T-helper 2 cell treated with Interferon-gamma antibody and Interleukin-4, amounts not matched to agents 5 μg/mL and 100 μg/mL, for 36 hours (primary cell): ENCODE measurements at places on chromosomes 1 and 21.

DNA sequence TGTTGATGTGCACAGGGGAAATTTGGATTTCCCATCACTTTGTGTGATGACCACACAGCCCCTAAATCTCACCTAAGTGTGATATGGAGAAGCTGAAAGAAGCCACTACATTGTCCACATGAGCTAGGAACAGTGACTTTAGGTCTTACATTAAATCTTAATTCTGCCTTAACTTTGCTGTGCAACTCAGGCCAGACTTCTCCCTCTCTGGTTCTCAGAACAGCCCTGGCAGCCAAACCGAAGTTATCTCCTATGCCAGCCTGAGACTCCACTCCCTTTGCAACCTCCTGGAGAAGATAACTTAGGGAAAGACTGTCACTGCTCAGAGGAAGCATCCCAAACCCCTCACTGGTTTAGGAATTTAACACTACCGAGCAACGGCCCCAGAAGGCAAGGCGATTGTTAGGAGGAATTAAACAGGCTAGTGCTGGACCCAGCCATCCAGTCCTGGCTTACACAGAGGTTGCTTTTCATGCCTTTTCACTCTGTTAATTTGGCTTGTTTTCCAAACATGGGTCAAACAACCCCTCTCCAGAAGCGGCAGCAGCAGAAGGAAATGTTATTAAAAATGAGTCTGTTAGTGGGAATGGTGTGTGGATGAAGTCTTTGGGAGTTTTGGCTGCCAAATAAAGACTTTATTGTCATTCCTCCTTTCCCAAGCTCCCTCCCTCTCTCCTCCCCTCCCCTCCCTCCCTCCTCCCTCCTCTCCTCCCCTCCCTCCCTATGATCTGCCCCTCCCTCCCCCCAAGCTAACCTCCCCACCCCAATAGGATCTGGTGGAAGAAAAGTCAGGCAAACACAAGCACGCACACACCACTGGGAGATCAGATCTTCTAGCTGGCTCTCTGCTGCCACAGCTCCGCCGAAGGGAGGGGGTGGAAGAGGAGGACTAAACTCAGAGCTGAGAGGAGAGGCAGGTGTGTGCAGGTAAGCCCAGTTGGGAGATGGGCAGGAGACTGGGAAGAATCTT is at the start of gene PRELP:
PRELP (plus strand) TSS at position 795 of the 970 bp plus-strand sequence. CDS start 7,379 bp downstream, outside the sequence.
- no peak for DNase-seq

GRCh38 chr1:201362906-201363305 is 14.6 kb downstream of the TNNT2 start:
- DNase-seq, result no peak

- DNase-seq, result no peak
These were observed 117.5 kb downstream of the NAV1 start for GRCh38 chr1:201656311-201657032.

- DNase-seq, result no peak
These were observed 64.4 kb downstream of the RAVER2 start for GRCh38 chr1:64809309-64809708.

DNA sequence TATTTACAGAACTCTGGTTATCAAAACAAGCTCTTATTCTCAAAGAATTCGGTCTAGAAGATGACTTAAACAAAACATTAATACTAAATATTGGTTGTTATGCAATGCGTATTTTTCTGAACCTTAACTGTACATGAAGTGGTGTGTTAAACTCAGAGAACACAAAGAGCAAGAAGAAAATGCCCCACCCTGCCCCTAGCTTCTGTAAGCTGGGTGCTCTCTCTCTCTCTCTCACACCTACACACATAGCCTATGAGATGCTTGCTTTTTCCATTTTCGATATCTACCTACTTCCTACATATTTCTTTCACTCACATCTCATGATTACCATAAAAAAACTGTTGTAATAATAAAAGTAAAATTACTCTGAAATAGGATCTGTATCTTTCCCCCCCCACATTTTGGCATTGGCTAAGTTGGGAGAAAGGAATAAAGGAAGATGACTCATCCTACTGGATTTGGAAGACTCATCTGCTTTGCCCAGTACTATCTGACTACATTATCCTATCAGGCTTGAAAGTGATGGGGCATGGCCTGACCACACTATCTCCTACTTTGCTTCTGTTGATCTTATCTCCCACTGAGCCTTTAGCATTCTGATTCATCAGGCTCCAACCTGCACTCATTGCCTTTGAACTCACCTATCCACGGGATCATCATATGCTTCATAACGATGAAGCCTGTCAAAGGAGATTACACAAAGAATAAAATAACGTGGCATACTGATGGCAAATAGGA is 2.9 kb downstream of the CRYZ start:
- DNase-seq, result peak; percentile 22

DNA sequence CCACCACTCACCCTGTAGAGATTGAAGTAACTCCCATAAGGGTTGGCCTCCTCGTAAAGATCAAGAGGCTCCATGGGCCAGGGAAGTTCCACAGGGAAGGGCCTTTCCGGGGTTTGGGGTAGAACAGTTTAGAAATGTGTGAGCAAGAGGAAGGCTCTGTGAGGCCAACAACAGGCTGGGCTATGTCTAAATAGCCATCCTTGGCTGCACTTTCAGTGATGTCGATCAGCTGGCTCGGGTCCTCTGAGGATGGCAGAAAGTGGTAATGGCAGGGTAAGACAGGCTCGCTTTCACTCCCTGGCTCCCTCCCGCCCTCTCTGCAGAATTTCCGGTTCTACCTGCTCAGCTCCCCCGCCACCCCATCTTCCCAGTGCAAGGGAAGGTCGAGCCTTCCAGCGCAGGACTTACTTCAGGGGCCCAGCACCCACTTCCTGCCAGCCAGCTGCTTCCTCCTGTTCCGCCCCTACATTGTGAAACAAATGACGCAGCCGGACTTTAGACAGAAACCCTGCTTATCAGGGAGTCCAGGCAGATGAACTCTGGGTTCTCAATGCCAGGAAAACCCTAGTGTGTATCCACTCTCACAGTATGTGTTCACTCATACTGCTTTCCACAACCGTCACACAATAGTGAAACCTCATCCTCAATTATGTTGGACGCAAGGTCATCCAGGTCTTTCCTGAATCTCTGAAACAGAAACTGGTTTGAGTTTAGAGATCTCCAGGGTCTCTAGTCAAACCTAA is 7.3 kb downstream of the F11R start:
- peak; percentile 81 for DNase-seq

- DNase-seq, result no peak
These were observed 37.4 kb downstream of the LRRC52 start for GRCh38 chr1:165580931-165581871.

DNA sequence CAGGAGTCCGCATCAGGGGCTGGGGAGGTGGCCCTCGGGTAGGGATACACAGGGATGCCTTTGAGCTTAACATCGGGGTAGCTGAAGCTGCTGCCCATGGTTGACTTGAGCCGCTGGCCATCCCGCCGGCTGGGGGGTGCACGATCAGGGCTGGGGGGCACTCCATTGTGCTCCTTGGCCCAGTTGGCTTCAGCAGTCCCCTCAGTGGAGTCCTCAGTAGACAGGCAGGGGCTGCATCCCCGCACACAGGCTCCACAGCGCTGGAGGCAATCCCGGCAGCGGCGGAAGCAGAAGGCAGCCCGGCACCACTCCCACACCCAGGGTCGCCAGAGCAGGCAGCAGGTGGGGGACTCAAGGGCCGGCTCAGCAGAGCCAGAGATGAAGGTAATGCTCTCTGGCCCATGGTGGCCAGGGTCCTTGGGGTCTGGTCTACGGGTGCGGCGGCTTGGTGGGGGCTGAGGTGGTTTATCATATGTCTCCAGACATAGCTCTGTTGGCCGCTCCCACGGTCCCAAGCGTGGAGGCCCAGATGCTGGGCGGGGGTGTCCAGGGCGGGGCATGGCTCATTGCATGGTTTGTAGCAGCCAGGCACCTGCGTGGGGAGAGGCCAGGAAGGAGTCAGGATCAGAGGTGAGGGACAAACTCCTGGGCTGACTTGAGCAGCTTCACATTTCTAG is 8.3 kb downstream of the KDF1 start:
- DNase-seq, result no peak

- DNase-seq, result no peak
These were observed 26.1 kb downstream of the ATP5PF start for GRCh38 chr21:25708467-25709065.

DNA sequence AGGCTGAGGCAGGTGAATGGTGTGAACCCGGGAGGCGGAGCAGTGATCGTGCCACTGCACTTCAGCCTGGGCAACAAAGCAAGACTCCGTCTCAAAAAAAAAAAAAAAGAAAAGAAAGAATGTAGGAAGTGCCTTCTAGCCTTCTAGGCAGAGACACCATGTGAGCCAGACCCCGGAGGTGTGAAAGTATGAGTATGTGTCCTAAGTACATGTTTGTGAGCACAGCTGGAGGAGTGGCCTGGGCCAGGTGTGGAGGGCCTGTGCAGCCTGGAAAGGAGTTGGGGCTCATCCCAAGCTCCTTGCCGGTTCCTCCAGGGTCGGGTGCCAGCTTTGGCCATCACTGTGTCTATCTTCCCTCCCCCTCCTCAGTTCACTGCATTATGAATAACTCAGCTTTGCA is 13.0 kb downstream of the SOX13 start:
- DNase-seq, result no peak

DNA sequence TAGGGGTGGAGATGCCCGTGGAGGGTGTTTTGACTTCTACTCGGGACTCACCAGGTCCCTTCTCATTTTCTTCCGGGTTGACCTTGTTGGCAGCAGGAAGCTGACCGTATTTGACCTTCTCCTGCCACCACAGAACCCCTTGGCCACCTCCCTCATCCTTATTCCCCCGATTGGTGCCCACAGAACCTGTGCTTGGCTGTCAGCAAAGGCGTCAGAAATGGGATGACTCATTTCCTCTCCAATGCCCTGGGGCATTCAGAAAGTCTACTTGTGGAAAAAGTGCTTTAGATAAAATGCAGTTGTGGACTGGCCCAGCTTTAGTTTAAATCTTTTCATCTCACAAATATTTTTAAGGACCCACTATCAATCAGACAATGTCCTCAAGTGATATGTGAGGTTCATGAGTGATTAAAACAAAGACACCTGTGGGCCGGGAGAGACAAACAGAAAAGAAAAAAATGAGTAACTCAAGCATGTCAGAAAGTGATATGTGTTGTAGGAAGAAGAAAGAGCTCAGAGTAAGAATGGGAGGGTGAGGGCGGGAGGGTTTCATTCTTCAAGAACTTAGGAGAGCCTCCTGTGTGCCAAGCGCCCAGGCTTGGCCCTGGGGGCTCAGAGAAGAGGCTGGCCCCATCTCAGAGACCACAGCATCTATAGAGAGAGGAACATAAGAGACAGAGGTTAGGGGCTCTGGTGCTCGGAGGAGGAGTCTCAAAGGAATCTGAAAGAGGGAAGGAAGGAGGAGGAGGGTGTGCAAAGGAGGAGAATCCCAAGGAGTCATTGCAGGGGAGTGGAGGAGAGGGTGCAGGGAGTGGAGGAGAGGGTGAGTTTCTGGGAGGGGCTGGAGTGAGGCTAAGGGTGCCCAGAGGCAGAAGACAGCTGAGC is 221.6 kb upstream of the VAMP3 start:
- DNase-seq, result peak; percentile 80

DNA sequence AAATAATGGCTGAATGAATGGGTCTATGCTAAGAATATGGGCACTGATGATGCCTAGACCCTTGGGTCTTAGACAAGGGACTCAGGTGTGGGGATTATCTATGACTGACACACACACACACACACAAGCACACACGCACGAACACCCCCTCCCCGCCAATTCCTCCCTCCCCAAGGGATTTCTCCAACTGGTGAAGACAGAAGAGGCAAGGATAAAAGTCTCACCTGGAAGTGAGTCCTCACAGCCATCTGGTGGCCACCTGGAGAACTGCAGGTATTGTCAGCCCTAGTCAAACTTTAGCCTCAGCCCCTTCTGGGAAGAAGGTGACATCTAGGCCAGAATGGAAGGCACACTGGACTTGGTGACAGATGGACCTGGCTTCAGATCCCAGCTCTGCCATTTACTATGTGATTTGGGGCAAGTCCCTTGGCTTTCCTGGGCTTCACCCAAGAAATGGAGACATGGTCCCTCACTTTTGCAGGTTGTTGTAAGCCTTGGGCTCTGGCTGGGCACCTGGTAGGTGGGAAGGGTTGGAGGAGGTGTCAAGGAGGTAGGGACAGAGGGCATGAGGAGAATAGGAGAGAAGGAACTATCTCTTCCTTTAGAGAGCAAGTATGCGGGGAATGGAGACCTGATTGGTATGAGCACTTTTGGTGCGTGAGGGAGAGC is 4.0 kb upstream of the GPR3 start:
- DNase-seq, result peak; percentile 54

- no peak for DNase-seq
These were observed 257.6 kb downstream of the TTLL7 start for GRCh38 chr1:83741348-83741747.
